Lower lobe of right lung (tissue), 2 donors: ENCODE measurements at places on chromosomes 5 and 9. TPM values are rescaled to one million over a fixed set of nuclear protein-coding genes. Genes with fewer than 3 reads are reported as not detected.
A peak's percentile ranks its signal among the peaks of the same experiment; 100 is the strongest.

The PCDHA9 gene
- total RNA-seq, result 0.32 TPM

- H3K27ac ChIP-seq, result no peak overlapping the region
- H3K4me3 ChIP-seq, result no peak overlapping the region
- DNase-seq, result no peak
- H3K36me3 ChIP-seq, result no peaks in the 10 kb centered on the region
- no peaks in the 10 kb centered on the region for H3K4me1 ChIP-seq
- no peaks in the 10 kb centered on the region for H3K27me3 ChIP-seq
These were observed 345.9 kb upstream of the RPS23 start for GRCh38 chr5:82624062-82624461.

DNA sequence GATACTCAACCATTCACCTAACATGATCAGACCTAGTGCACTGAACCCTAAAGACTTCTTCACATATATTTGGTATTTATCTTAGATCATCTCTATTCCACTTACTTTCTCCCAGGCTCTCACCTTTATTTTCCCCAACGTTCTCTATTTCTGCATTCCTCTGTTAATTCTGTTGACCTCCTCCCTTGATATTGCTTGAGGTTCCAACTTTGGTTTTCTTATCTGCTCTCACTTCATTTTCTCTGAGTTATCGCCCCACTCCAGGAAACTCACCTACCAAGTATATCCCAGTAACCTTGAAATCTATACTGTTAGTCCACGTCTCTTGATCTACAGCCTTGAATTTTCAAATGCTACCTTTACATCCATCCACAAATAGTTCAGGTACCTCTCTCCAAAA lies 9.2 kb downstream of the NADK2 start:
- no peak overlapping the region for H3K27ac ChIP-seq
- H3K4me1 ChIP-seq, result peaks cover 7% of the 10 kb centered on the region
- no peak overlapping the region for H3K4me3 ChIP-seq
- DNase-seq, result no peak
- no peaks in the 10 kb centered on the region for H3K27me3 ChIP-seq
- no peaks in the 10 kb centered on the region for H3K36me3 ChIP-seq

- no peaks in the 10 kb centered on the region for H3K27me3 ChIP-seq
- no peaks in the 10 kb centered on the region for H3K4me1 ChIP-seq
- H3K27ac ChIP-seq, result no peak overlapping the region
- DNase-seq, result no peak
- H3K36me3 ChIP-seq, result peaks cover 98% of the 10 kb centered on the region
These were observed 22.2 kb upstream of the CFAP157 start for GRCh38 chr9:127684576-127684975.

DNA sequence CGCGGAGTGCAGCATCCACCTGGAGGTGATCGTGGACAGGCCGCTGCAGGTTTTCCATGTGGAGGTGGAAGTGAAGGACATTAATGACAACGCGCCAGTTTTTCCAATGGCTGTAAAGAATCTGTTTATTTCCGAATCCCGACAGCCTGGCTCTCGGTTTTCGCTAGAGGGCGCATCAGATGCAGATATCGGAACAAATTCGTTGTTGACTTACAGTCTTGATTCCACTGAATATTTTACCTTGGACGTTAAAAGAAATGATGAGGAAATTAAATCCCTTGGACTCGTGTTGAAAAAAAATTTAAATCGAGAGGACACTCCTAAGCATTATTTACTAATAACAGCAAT lies 611 bp downstream of the PCDHA3 start:
- H3K4me3 ChIP-seq, result peak overlapping the region; percentile 39
- no peaks in the 10 kb centered on the region for H3K4me1 ChIP-seq
- H3K27ac ChIP-seq, result no peak overlapping the region
- H3K36me3 ChIP-seq, result no peaks in the 10 kb centered on the region
- DNase-seq, result no peak
